ENCODE measurements at places on chromosomes 7 and 10.

DNA sequence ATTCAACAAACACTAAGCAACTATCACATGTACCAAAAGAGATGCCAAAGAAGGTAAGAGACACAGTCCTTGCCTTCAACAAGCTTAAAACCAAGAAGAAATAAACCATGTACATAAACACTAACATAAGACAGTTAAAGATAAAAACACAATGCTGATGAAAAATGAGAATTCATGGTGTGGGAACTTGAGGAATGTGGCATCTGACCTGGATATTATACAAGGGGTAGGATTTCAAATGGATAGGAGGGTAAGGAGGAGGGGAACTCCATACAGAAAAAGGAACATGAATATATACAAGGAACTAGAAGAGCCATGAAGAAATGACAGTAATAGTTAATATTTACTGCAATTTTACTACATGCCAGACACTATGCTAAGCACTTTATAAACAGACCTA, 11.0 kb downstream of the HIBADH start:
- DNase-seq: no peak

- no peak for DNase-seq
Observed at GRCh38 chr10:19638896-19639233, 177.4 kb upstream of the PLXDC2 start.

GRCh38 chr10:121324678-121325213, 273.5 kb downstream of the FGFR2 start:
- DNase-seq: no peak

DNA sequence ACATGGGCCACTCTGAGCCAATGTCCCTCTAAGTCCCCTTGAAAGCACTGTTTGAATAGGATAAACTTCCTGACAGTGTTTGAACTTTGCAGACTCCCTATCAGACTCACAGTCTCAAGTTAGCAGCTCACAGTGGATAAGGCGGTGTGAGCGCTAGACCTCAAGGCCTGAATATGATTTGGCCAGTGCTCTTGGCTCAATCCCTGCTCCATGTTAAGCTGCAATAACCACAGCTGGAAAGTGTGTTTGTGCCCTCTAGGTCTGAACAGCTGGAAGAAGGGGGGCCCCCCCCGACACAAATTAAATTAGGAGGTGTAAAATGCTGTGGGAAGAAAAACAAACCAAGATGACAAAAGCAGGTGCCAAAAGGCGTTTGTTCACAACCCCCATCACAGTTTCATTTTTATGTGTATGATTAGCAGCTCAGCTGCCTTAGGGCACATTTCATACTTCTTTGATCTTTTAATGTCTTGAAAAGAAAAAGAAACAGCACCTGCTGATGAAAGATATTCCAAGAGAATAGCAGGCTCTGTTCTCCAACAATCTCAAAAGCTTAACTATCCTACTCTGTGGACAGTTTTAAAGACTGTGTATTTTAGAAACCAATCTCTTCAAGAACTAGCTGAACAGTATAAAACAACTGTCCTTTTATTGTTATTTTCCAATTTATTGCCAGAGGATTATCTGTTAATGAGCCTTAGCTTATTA, 167.6 kb downstream of the SNX13 start:
- no peak for DNase-seq

- no peak for DNase-seq
Observed at GRCh38 chr7:117963264-117964197, 90.3 kb upstream of the CTTNBP2 start.

DNA sequence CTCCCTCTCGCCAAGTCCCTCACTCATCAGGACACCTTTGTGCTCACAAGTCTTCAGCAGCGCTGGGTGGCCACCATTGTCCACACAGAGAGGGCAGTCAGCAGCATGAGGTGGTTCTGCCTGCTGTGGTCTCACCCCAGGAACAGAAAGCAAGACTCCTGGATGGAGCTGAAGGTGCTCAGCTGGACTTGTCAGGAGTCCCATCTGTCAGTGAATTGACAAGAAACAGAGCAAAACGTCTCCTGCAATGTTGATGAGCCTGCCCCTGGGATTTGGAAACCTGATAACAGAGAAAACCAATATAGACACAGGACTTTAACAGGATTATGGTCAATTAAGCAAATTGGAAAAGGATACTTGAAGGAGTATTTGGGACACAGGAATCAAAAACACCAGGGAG, 122.2 kb upstream of the PRSS58 start:
- no peak for DNase-seq

DNA sequence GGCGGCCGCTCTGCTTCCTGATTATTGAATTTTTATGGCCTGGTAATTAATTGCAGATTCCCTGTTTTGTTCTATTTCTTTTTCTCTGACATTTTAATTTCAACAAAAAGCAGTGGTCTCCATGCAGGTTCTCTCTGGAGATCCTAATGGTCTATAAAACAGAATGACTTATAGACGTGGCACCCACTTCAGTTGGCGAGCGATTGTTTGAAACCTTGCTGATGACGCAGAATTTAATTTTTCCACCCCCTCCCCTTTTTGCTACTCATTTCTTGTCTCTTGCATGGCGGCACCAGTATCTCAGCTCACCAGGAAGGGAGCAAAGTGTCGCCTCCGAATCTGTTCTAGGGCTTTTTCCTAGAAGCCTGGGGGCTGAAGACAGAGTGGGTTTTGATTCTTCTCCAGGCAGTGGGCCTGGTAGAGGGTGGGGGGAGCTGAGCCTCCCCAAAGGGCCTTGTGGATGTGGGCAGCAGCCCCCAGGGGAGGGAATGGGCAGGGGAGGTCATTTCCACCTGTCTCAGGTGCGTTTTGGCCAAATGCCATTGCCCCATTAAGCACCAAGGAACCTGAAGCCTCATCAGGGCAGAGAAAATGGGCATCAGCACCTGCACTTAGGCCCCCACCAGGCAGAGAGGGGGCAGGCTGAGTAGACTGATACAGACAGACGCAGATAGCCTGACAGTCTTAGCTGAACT, 3.5 kb upstream of the COMTD1 start:
- no peak for DNase-seq

DNA sequence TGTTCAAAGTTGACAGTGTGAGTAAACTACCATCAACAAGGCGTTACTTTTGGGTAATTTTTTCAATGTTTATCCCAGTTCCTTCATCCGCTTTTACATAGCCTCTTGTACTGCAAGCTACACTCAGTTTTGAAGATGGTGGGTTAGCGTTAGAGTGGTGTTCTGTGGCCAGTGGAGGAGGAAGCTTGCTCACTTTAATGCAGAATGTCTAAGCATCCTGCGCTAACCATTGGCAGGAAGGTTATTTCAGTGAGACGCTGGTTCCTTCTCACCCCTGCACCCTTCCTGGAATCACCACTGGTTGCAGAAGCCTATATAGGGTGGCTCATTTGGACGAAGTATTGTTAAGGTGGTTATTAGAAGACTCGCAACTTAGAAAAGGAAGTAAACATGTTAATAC, 159.1 kb downstream of the CELF2 start:
- DNase-seq: no peak

- DNase-seq: no peak
Observed at GRCh38 chr7:11506417-11506816, 325.6 kb downstream of the THSD7A start.

- DNase-seq: no peak
Observed at GRCh38 chr7:129950191-129950932, 2.4 kb downstream of the UBE2H start.

DNA sequence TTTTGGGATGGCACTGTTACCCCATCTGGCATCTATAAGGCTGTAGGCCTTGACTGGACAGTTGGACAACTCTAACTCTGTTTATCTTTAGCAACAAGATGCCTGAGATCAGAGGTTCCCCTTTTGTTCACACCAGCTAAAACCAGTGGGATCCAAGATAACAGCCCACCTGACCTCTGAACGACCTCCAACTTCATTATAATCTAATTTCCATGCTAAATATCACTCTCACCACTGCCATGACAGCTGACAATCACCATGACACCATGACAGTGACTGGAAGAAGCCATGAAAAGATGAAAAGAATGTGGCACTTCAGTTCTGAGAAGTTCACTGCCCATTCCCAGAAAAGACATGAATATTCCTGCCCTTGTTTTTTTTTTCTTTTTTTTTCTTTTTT, 281.4 kb upstream of the TAC1 start:
- no peak for DNase-seq

- DNase-seq: no peak
Observed at GRCh38 chr7:26684447-26684846, 179.9 kb downstream of the SKAP2 start.

DNA sequence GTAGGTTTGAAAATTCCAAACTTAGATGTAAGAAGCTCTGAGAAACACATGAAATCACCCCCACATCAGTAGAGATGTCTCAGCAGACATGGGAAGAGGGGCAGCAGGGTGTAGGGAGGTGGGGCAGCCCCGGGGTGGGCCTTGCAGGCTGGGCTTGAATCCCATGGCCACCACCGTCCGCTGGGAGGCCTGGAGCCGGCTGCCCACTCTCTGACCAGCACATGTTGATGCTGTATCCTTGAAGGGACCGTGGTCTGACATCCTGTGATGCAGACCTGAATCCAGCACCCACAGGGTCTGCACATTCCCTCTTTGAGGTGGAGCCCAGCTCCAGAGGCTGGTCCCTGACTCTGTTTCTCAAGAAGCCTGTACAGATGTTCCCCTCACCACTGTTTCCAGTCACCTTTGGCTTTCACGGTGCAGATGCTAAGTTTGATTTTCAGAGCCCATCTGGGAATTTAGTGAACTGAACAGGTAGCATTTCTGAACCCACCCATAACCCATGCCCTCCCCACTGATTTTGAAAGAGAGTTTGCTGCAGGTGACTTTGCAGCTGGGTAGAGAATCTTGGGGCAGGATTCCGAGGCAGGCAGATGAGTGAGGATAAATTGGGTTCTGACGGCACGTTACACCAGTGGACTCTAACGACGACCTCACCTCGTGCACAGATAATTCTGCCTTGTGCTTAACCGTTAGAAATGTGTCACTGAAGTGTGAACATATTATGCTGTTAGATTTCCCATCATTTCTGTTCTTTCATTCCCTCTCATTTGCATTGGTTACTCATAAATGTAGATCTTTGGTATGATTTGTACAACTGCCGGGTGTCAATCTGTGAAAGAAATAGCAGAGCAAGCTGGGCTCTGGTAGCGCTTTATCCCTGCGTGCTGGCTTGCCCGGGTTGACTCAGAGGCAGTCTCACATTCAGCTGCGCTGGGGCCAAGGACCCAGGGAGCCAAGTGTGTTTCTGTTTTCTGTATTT, 45.7 kb downstream of the IKZF1 start:
- DNase-seq: no peak

DNA sequence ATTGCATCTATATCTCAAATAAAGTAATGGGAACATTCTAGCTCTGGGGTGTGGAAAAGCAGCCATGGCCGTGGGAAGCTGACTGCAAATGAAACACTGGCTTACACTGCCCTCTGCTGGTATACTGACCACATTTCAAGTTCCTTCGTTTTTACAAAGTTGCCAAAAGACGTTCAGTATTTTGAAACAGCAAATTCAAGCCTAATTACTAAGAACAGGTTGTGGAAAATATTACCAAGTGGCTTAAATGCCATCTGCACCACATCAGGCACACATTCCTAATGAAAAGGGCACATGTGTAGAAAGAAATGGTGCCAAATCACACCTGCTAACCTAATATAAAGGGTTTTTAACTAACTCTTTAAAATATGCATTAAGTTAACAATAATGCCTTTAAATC, 83.9 kb downstream of the JAZF1 start:
- DNase-seq: peak; percentile 73

GRCh38 chr7:115289971-115290370, 368.1 kb downstream of the MDFIC start:
- no peak for DNase-seq

DNA sequence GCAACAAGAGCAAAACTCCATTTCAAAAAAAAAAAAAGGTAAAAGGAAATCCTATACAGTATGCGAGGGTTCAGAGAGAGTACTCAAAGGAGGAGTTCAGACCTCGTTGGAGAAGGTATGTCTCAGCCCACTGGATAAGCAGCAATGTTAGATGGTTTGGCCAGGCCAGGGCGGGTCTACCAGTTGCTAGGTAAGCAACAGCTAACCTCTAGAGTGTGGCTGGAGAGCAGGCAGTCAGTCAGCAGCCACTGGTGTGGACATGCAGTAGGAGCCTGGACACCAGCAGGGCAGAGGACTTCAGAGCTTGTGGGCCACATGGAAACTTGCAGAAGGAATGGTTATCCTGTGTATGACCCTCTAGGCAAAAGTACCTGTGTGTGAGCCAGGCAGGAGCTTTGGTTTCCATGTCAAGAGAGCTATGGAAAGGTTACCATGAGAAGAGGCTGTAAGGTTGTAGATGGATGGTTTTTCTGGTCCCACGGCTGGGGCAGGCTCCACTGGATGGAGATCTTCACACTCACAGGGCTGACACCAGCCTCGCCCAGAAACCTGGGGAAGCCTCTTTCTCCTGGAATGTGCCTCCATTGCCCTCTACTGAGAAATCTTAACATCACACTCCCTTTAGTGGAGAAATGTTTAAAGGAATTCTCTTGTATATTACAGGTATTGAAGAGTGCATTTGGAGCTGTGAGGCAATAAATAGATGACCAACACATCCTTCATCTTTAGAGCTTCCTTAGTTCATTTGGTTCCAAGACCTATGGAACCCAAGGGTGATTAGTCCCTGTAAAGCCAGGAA, 63.6 kb downstream of the CCDC186 start:
- no peak for DNase-seq

- DNase-seq: no peak
Observed at GRCh38 chr10:52674474-52674873, 98.1 kb downstream of the MBL2 start.

GRCh38 chr7:143426479-143427142, 16.6 kb upstream of the TAS2R60 start:
- DNase-seq: no peak

DNA sequence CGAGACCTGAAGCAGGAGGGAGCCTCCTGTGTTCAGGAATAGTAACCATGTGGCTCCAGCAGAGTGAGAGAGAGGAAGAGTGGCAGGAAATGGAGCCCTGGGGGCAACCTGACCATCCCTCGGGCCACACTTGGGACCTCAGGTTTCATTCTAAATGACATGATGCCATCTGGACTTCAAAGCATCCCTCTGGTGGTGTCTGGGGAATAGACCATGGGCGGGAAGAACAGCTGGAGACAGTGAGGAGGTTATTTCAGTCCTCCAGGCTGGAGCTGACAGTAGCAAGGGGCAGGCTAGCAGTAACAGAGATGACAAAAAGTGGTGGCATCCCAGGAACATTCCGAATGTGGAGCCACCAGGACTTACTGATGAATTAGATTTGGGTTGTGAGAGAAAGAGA, 44.8 kb downstream of the AKR1B1 start:
- DNase-seq: no peak

DNA sequence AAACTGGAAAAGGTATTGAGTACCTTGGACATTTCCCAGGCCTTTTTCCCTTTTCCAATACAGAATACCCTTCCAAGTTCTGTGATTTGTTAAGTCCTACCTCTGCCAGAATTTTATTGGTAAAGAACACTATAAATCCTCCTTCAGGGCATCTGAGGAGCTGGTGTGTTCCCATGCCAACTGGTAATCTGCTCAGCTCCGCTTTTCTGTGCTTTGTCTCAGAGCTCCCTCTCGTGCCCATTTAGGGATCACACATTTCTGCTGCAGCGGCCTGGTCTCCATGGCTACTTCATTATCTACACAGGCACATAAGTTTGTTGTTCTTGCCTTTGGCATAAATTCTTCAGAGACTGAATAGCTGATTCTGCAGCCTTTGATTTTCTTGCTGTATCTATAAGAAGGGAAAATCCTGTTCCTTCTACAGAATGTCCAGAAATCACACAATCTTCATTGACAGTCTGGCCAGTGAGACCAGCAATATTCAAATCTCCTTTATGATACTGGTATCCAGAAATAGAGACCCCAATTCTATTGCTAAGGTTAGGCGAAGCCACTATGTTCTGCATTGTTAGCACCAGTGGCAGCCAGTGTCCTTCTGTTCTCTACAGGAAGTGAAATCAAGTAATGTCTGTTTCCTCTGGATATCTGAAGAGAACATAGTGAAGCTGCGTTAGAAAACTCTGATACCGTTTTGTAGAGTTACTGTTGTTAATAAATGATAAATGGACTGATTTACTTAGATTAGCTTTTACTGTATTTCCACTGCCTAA, 51.9 kb downstream of the DENND11 start:
- DNase-seq: peak; percentile 32

Measured in SHP77 treated with DMSO at 0.1 percent for 48 hours (cell line).